Activated CD4-positive, CD25-positive, alpha-beta regulatory T cell (primary cell): ENCODE measurements at places on chromosomes 4 and X.

- DNase-seq = no peak
Observed at GRCh38 chr4:6804082-6804752, 21.7 kb downstream of the KIAA0232 start.

- no peak for DNase-seq
Observed at GRCh38 chrX:123217077-123217476, 33.0 kb downstream of the GRIA3 start.

DNA sequence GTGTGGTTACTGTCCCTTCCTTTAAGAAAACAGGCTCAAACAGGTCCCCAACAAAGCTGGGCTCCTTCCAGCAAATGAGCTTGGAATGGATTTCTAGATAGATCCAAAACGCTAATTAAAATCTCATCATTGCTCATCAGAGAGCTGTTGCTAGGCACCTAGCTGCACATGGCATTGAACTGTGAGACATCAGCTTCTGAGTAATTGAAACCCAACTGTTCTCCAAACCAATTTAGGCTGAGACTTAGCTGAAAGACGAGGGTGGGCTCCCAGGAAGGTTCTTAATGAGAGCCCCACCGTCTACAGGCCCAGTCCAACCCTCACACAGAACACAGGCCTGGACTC is 59.1 kb downstream of the FAM184B start:
- no peak for DNase-seq

DNA sequence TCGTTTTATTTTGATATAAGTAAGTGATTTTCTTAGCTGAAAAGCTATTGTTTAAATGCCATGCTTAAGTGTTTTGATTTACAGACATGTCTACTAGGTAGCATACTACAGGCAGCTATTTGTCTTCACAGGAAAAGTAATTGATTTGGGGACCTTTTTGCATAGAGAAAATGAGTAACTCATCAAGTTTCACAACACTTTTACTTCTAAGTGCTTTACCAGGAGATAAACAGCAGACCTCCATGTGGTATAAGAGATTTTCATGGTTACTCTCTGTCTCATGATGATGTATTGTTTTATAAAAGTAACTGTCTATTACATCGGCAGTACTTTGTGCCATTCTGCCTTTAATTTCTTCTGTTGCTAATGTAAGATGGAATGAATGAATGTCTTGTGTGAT is 28.7 kb downstream of the RBPJ start:
- no peak for DNase-seq

DNA sequence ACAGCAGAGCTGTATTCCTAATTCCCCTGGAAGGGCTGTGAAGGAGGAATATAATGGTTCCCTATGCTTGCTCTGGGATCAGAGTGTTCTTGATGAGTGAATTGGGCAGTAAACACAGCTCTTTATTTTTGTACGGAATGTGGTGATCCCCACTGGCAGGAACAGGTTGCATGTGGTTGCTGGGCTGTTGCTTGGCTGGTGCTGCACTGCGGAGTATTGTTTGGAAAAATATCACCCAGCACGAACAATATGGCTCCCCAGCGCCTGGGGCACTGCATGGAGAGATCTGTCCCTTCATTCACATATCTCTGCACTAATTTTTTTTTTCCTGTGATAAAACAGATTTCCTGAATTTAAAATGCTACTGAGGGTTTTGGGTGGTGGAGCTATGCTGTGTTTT is 119.7 kb downstream of the MGST2 start:
- no peak for DNase-seq

GRCh38 chr4:180060159-180060889 is 2182.9 kb upstream of the TENM3 start:
- DNase-seq = no peak

DNA sequence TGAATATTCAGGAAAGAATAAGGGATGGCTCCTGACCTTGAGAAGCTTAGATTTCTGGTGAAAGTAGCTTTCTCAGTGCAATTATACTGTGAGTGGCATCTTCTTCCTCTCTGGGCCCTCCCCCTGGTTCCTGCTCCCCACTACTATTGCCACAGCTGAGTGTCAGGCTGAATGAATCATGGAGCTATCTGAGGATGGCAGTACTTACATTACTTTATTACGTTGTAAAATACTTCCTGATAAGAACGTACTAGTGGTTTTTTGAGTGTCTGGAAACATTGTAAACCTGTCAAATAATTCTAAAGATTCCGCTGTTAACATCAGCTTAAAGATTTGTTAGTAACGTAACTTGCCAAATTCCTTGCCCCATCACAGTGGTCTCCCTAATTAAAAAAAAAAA is 36.2 kb downstream of the ARHGAP10 start:
- DNase-seq = no peak

GRCh38 chrX:114532111-114532805 is 51.6 kb upstream of the HTR2C start:
- no peak for DNase-seq

DNA sequence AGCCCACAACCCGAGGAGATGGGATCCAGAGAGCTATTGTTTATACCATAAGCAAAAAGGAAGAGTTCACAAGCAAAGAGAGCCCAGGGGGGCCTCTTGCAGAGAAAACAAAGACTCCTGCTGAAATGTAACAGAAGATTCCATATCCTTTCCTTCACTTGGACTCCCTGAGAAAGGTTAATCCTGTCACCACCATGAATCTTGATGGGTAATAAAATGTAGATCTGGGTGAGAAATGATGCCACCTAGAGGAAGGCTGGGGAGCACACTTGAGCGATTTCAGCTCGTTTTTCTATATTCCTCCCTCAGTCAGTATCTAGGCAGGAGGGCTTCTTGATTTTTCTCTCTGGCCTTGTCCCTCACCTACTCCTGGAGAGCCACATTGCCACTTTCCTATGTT is 10.2 kb upstream of the KCNE5 start:
- no peak for DNase-seq

- DNase-seq = no peak
Observed at GRCh38 chrX:135315864-135316263, 6.6 kb downstream of the ETDC start.

GRCh38 chrX:40056420-40056819 is 41.3 kb downstream of the BCOR start:
- DNase-seq = no peak

GRCh38 chr4:150863456-150863855 is 151.6 kb downstream of the LRBA start:
- DNase-seq = no peak

DNA sequence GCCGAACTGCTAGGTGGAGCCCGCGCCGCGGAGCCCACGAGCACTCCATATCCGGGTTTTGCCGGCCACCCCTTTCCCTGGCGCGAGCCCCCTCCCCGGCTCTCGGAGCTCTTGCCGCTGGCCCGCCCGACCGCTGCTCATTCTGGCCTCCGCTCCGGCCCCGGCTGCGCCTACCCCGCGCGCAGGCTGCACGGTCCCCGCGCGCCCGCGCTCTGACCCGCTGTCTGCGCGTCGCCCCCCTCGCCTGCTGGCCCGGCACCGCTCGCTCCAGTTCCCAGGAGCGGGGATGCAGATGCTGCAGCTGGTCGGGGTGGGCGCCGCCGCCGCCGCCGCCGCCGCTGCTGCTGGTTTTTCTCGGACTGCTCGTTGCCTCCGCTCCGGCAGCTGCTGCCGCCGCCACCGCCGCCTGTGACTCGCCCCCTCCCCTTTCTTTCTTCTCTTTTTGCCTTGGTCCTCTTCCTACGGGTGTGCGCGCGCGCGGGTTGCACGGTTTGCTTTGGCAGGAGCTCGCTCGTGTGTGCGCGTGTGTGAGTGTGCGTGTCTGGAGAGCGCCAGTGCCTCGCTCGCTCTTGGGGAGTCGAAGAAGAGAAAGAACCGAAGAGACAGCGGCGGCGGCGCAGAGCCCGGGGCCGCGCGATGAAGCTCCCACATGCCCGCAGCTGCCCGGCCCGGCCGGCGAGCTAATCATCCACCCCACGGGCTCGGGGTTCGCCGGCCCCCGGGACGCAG is at the start of gene ADGRL3:
Gene ADGRL3, plus strand, starts transcription at position 140 of the 729 bp plus-strand sequence.
- DNase-seq = no peak

DNA sequence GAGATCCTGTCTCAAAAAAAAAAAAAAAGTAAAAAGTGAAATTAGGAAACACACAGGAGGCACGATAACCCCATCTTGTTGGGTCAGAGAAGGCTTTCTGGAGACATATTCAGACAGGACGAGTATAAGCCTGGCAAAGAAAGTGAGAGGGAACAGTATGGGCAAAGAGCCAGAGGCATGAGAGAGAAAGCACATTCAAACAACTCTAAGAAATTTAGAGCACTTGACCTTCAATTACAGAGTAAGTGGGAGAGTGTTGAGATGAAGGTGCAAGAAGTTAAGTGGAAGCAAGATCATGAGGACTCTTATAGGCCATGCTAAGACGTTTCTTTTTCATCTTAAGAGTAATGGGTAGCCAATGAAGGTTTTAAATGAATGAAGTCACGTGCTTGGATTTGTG is 70.4 kb downstream of the ELOVL6 start:
- DNase-seq = no peak

- no peak for DNase-seq
Observed at GRCh38 chrX:114626323-114626722, 42.4 kb downstream of the HTR2C start.

GRCh38 chr4:20273793-20274192 is 22.1 kb downstream of the SLIT2 start:
- DNase-seq = no peak

GRCh38 chr4:5517372-5517771 is 191.0 kb downstream of the EVC2 start:
- DNase-seq = no peak

DNA sequence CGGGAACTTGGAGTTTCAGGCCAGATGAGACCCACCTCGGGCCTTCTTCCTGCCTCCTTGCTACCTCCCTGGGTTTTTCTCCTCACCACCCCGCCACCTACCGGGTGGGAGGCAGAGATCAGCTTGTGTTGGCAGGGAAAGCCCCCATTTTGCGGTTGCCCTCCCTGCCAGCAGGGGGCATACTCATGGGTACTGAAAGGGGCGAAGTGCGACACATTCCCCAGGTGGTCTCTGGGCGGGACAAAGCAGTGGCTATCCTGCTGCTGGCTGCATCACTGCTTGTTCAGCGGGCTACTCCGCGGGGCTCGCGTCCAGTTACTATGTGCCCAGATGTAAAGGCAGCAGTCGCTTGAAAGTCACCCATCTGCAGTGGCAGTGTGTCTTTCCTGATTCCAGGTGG is 330.3 kb downstream of the PDHA2 start:
- DNase-seq = no peak

GRCh38 chr4:5465956-5466355 is 242.4 kb downstream of the EVC2 start:
- DNase-seq = no peak

GRCh38 chrX:71606536-71607216 is 11.6 kb downstream of the CXCR3 start:
- DNase-seq = no peak

- no peak for DNase-seq
Observed at GRCh38 chrX:153447581-153447960, 1.7 kb upstream of the TREX2 start.

- DNase-seq = no peak
Observed at GRCh38 chr4:41213625-41214135, 662 bp downstream of the APBB2 start.

- DNase-seq = no peak
Observed at GRCh38 chr4:162681212-162681611, 485.5 kb downstream of the NAF1 start.

DNA sequence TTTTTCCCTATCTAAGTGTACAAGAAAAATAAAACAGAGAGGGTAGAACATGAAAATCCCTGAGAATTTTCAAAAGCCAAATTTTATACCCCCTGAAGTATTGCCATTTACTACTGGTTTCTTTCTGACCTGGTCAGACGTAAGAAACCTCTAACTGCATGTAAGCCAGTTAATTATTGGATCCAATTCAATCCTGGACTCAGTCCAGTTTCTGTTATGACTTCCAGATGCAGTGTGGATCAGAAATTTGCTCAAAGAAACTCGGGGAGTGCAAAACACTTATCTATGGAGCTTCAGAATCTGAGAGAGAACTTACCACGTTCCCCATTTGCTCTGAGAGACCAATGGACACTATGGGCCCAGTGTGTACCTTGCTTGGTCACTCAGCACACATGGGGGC is 383.5 kb downstream of the KLHL4 start:
- no peak for DNase-seq

GRCh38 chr4:187413564-187414358 is 581.8 kb upstream of the ZFP42 start:
- DNase-seq = no peak

GRCh38 chr4:124631760-124632159 is 80.8 kb downstream of the ANKRD50 start:
- DNase-seq = no peak

GRCh38 chr4:40719008-40719623 is 30.6 kb upstream of the NSUN7 start:
- no peak for DNase-seq

- DNase-seq = no peak
Observed at GRCh38 chrX:153769865-153770600, 6.0 kb downstream of the PLXNB3 start.

GRCh38 chr4:111494471-111494870 is 650.8 kb upstream of the FAM241A start:
- no peak for DNase-seq

DNA sequence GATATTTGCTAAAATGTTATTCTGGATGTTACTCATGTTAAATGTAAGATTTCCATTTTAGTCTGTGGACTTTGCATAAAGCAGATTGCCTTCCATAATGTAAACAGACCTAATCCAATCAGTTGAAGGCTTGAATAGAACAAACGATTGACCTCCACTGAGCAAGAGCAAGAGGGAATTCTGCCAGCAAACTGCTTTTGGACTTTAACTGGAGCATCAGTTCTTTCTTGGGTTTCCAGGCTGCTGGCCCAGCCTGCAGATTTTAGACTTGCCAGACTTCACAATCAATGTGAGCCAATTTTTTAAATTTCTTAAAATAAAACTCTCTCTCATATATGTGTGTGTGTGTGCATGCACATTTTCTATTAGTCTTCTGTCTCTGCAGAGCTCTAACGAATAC is 1248.8 kb downstream of the ADGRL3 start:
- DNase-seq = no peak

- DNase-seq = no peak
Observed at GRCh38 chr4:147724468-147725201, 7.3 kb upstream of the ARHGAP10 start.

DNA sequence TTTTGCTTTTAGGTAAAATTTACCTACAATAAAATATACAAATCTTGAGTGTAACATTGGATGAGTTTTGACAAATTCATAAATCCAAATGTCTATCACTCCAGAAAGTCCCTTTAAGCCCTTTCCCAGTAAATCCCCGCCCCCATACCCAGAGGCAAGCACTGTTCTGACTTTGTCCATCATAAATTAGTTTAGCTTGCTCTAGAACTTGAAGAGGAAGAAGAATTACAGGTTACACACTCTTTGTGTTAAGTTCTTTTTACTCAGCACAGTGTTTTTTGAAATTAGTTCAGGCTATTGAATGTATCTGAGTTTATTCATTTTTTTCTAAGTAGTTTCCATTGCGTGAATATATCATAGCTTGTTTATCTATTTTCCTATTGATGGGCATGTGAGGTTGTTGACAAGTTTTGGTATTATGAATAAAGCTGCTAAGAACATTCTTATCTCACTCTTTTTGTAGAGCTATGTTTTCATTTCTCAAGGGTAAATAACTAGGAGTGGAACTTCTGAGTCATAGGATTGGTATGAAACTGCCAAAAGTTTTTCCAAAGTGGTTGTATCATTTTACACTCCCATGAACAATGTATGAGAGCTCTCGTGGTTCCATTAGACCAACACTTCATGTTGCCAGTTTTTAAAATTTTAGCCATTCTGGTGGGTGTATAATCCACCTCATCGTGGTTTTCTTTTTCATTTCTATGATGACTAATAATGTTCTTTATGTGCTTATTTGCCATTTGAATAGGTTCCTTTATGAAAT is 22.4 kb upstream of the HPSE start:
- DNase-seq = no peak

- no peak for DNase-seq
Observed at GRCh38 chr4:40844261-40844660, 94.5 kb downstream of the NSUN7 start.
